ENCODE measurements at places on chromosomes 1 and 21. TPM values are rescaled to one million over a fixed set of nuclear protein-coding genes. Genes with fewer than 3 reads are reported as not detected.

Gene RCAN3
- 9.3 TPM for total RNA-seq

Gene AK4
- total RNA-seq = 28.8 TPM

Gene RNU1-4
- under 0.01 TPM for total RNA-seq

Gene ADAM15
- total RNA-seq = 44.9 TPM

Gene OR2L13
- not detected for total RNA-seq

Gene CRYZL1
- 80.0 TPM for total RNA-seq

Gene IFI44L
- not detected for total RNA-seq

Gene HSF2BP
- total RNA-seq = 1.1 TPM

Gene MIXL1
- total RNA-seq = 0.31 TPM

Gene FMO2
- total RNA-seq = 0.47 TPM

All from neural progenitor cell (in vitro differentiated cells).